ENCODE measurements at places on chromosomes 3 and 15.

DNA sequence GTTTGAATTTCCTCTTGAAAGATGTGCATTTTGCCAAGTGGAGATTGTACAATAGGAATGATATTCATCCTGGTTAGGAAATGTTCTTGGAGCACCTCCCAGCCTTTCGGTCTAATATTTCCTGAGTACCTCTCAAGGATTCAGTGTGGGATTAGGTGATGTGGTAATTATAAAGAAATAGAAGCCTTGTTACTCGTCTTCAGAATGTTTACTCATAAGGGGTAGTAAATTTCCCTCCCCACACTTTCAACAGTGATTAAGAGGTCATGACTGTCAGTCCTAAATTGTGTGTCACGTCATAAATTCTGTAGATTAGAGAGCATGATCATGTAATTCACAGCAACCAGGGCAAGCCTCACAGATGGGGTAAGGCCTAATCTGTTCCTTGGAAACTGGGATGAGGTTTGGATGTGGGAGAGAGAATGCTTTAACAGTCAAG, 633.1 kb upstream of the TBL1XR1 start:
- DNase-seq = no peak

- DNase-seq = peak; percentile 77
Observed at GRCh38 chr3:13042715-13043271, 30.4 kb downstream of the IQSEC1 start.

DNA sequence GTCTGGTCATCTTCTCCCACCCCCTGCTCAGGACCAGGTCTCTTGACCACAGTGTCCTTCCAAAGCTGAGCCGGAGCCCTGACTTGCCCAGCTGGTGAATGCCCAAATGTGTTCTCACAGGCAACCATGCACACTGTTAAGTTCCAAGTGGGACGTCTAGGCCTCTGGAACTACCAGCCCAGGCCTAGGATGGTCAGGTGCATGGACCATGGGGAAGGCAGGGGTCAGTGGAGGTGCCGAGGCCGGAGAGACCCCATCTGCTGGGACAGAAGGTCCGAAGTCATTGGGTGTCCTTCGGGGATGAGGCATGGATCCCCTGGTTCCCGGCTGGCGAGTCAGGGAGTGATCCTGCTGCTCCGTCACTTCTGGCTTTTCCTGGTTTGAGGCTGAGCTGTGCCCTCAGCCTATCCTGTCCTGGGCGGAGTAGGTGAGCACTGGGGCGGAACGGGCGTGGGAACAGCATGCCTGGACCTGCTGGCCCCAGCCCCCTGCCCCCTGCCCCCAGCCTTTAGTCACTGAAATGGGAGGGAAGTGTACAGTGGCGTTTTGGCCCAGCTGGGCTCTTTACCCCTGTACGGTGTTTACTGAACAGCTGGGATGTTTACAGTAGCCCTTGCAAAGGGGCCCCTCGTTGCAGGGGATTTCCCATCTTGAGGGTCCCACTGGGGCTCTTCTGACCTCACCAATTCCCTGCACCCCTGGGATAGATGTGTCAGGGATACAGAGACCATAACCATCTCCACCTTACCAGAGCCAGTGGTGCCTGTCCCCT, 12.1 kb downstream of the SEMA3F start:
- no peak for DNase-seq

- DNase-seq = no peak
Observed at GRCh38 chr15:57237301-57237642, 139.0 kb upstream of the CGNL1 start.

GRCh38 chr3:191641789-191642188, 180.8 kb downstream of the PYDC2 start:
- no peak for DNase-seq

GRCh38 chr3:4071481-4072184, 231.5 kb upstream of the SETMAR start:
- peak; percentile 19 for DNase-seq

- peak; percentile 74 for DNase-seq
Observed at GRCh38 chr3:11582191-11582968, 61.3 kb downstream of the VGLL4 start.

GRCh38 chr3:145286937-145287336, 874.0 kb downstream of the PLOD2 start:
- DNase-seq = no peak

DNA sequence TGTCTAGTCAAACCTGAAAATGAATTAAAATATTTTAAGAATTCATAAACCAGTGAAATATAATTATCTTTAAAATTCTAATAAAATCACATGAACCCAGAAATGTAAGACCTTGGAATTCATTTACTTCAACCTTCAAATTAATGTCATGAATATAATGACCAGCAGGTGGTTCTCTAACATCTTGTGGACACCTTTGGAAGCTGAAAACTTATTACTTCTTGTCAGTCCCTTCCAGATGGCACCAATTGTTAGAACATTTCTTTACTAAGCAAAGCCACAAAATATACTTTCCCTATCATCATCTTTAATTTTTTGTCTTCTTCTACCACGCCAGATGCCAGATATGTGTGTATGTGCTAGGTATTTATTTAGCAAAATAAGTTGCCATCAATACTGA, 240.0 kb downstream of the MBNL1 start:
- DNase-seq = no peak

GRCh38 chr3:137199678-137200077, 241.9 kb downstream of the IL20RB start:
- no peak for DNase-seq

GRCh38 chr3:188060840-188061544, 93.0 kb upstream of the LPP start:
- DNase-seq = no peak
